ENCODE measurements at places on chromosomes 1 and 21.

- DNase-seq, result no peak
These were observed 9.1 kb upstream of the GUCA2B start for GRCh38 chr1:42143896-42144710.

- no peak for DNase-seq
These were observed 109.3 kb upstream of the SPATA6 start for GRCh38 chr1:48581270-48581669.

DNA sequence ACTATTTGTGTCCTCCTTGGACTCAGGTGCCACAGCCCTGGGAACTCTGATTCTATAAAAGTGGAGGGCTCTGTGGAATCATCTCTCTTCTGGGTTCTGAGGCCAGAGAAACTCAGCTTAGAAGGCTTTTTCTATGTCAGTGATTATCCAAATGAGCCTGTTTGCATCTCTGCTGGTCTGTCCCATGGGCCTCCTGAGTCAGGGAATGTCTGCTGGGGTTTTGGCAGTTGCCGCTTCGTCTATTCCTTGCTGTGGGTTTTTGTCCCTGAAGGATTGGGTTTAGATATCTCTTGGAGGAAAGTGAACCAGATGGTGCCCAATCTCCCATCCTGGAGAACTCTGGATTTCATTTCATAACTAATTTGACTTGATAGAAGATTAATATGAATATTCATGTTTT lies 297.6 kb downstream of the HHAT start:
- DNase-seq, result no peak

DNA sequence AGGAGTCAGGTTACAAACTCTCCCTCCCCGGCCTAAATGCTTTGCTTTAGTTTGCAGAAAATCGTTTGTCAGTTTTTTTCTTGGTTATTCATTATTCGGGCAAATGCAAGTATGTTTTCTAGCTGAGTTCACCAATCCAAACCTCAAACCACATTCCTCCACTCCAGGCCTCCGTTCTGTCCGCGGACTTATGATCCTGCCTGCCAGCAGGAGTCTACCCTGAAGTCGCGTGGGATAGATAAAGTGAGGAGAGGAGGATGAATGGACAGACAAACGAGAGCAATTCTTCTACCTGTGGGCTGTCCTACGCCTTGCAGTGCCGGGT lies 1.3 kb downstream of the ADAMTS1 start:
- peak; percentile 43 for DNase-seq

- DNase-seq, result peak; percentile 92
These were observed 34.8 kb downstream of the CHAF1B start for GRCh38 chr21:36419996-36420395.

DNA sequence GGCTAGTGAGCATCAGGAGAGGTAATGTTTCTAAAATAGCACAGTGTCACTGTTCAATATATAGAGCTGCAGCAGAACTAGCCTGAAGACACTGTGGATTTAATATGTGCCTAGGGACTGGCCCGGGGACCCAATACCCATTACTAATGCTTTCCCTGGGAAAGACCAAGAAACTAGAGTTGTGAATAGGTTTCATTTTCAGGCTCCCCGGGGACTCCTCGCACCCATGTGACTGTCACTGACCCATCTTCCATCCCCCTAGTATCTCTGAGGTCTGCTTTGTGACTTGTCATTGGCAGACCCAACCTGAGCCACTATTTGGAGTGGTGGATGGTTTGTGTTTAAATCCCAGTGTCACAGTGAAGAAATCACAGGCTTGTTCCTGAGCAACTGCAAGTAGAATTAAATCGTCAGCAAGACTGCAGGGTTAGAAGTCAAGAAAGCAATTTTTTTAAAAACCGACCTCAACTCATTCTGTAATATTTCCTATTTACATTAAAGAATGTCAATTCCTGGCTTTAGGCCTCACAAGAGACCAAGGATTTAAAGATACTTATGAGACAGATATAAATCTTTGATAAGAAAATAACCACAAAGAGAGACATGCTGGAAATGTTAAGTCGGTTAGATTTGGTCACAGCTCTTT lies 130.0 kb upstream of the TNR start:
- DNase-seq, result peak; percentile 69

DNA sequence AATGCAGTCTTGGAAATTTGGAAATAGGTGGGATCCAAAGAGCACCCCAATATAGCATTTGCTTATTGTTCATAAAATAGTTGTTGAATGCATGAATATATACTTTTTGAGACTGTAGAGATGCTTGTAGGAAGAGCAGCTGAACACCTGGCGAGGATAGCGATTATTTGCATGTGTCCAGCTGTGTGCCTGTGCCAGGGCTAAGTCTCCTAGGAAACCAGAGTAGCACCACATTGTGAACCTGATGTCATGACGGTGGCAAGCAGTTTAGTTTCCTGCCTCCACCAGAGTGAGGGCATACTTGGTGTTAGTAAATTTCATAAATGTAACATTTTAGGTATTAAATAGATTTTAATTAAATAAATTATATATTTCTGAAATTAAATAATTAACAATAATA lies 37.3 kb upstream of the IRF2BP2 start:
- DNase-seq, result no peak

- DNase-seq, result no peak
These were observed 552 bp upstream of the ZNF691 start for GRCh38 chr1:42845866-42846256.

All from fibroblast of villous mesenchyme (primary cell).